ENCODE measurements at places on chromosomes 7 and 10.

GRCh38 chr10:96746503-96746902, 26.2 kb upstream of the PIK3AP1 start:
- DNase-seq: no peak

DNA sequence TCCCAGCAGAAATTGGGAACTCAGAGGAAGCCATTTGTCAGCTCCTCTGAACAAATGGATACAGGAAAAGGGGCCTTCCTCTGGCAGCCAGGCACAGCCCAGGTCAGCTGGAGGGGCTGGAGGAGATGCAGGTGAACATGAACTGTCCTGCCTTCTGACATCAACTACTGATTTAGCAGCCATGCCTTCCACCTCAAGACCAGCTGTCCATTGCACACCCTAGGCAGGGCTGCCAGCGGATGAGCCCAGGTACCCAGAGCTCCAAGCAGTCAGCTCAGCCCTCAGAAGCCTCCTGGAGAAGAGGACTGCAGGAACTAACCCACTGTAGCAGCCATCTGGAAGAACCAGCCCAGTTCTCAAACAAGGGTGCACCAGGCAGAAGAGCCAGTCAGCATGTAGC, 44.1 kb upstream of the GDF10 start:
- no peak for DNase-seq

DNA sequence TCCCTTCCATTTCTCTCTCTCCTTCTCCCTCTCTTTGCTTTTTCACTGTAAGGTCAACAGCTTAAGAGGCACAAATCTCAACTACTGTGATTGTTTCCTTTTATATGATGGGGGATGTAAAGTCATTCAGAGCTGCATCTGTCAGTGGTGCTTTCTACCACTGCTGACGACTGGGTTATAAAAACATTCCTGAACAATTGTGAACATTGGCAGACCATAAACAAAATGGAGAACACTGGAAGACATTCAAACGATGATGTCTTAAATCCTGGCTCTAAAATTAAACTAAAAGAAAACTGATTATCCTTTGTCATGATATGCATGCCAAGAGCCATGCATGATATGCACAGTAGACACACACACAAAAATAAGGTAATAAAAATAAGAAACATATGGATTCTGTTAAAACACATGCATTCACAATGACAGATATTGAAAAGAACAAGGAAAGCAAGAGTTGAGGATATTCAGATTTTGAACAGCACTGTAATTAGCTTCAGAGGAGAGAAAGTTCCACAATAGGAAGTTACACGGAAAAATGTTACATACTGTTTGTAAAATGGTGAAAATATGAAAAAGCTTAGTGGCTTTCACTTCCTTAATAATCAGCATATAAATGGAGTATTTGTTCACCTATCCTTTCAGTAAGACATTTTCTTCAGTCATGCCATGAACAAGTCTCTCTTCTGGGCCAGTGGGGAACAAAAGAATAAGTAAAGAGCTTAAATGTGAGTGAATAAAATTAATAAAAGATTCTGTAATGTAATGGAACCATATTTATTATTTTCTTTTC, 89.2 kb downstream of the RNLS start:
- no peak for DNase-seq

GRCh38 chr7:148264933-148265557, 325.5 kb upstream of the C7orf33 start:
- DNase-seq: peak; percentile 82

GRCh38 chr10:127090138-127090537, 106.3 kb downstream of the INSYN2A start:
- no peak for DNase-seq

DNA sequence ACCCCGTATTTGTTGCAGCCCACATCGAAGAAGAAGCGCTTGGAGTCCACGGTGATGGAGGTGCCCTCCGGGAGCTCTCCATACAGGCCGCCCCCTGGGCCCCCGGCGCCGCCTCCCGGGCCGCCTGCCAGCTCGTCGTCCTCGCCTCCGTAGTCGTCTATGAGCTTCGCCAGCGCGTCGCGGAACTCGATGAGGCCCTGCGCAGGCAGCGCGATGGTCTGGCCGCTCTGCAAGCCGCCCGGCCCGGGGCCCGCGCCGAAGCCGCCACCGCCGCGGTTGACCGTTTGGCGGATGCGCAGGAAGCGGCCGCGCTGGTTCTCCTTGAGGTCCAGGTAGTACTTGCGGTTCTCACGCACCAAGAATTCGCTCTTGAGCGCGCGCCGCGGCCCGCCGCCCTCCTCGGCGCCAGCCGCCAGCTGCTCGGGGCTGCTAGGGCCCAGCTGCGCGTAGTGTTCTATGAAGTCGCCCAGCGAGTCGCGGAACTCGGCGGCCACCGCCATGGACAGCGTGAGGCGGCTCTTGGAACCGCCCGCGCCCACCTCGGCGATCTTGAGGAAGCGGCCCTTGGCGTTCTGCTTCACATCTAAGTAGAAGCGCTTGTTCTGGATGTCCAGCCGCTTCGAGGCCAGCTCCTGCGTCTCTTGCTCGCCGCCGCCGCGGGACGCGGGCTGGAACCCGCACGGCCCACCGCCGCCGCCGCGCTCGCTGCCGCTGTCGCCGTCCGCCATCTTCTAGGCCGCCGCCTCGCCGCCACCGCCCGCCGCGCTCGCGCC, 523 bp downstream of the PURB start:
- DNase-seq: no peak

GRCh38 chr7:144011458-144012230, 11.5 kb downstream of the OR6B1 start:
- DNase-seq: no peak

DNA sequence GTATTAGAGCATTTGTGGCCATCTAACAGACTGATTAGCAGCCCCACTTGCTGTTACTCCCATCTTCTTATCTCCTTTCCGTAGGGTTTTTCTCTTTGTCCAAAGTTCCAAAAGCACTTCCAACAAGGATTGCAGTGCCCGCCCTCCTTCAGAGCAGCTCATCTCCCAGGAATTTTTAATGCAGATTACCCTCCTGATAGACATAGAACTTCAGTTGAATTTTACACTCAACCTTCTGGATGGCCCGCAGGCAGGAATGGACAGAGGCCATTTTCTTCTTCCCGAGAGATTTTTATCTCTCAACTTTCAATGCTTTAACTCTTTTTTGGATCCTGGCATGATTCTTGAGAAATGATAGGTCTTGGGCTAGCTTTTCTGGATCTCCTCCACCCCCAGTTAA, 23.3 kb downstream of the PRKG1 start:
- no peak for DNase-seq
